ENCODE measurements at places on chromosomes 3 and 15.
A peak's percentile ranks its signal among the peaks of the same experiment; 100 is the strongest.

- DNase-seq: no peak
These were observed 17.4 kb upstream of the FHIT start for GRCh38 chr3:61268644-61269043.

DNA sequence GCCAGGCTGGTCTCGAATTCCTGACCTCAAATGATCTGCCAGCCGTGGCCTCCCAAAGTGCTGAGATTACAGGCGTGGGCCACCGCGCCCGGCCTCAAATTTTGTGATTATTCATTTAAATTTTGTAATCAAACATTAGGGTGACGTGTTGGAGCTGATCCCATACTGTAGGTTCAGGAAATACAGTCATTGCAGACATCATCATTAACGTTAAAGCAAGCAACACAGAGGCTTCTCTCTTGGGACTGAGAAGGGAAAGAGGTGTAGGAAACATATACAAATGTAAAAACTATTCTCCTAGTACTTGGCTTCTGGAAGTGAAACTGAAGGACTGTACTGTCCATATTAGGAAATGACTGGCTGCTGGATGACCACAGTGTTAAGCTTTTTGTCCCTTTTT lies 11.1 kb upstream of the ARID3B start:
- no peak for DNase-seq

GRCh38 chr15:66963710-66964109 lies 101.7 kb upstream of the SMAD3 start:
- peak; percentile 34 for DNase-seq

GRCh38 chr3:61600195-61600594 lies 38.8 kb downstream of the PTPRG start:
- no peak for DNase-seq

DNA sequence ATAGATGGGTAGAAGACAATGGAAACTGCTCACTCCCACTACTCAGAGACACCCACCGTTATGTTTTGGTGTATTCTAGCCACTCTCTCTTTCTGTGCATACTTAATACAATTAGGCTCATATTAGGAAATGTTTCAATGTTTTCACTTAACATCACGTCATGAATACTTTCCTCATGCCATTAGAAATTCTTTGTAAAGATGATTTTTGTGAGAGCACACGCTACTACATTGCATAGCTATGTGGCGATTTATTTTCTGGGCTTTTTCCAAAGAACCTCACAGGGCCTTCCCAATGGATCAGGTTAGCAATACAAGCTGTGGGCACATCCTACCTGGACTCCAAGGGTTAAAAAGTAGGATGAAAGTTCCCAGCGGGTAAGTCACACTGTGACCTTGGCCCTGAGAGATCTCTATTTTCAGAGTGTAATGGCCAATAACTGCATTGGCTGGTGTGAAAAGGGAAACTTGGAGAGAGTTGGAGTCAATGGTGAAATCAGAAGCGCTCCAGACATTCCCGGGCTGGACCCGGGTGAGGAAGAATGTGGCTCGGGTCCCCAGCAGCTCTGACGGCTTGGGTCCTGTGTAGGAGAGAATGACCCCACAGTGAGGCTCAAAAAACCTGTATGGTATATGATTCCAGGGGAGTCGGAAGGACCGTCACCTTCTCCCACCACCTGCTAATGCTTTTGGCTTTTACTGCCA lies 25.8 kb upstream of the TGM5 start:
- no peak for DNase-seq

DNA sequence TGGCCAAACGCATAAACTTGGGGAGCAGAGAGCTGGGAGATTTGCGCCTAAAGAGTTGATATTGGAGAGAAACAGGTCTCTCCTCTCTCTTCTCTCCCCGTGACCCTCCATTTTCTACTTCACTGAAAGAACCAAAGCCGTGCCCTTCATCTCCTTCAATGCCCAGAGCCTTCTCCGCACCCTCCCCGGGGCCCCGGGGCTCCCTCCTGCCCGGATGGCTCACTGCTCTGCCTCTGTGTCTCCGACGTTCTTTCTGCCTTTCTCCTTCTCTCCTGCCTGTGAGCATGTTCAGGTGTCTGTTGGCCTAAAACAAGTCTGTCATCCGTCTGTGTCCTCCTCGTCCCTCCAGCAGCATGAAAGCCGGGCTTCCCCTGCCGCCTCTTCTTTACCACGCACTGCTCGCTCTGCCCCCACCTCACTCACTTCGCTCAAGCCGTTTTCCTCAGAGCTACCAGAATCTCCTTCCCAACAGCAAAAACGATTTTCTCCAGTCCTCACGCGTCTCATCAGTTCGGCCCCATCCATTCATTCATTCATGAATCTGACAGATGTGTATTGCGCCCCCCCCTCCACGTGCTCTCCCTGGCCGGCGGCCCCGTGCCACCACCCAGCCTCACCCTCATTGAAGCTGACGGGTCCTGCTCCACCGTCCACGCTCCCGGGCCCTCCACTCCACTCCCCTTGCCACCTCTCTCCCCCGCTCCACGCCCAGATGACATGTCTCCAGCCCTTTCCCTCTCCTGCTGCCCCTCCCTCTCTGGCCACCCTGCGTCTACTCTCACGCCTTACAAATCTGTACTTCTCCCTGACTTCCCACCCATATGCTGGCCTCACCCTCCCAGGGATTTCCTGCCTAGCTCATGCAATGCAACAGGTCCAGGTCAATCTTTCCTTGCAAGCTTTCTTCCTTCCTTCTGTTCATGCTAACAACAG lies 10.2 kb downstream of the MUC4 start:
- no peak for DNase-seq

DNA sequence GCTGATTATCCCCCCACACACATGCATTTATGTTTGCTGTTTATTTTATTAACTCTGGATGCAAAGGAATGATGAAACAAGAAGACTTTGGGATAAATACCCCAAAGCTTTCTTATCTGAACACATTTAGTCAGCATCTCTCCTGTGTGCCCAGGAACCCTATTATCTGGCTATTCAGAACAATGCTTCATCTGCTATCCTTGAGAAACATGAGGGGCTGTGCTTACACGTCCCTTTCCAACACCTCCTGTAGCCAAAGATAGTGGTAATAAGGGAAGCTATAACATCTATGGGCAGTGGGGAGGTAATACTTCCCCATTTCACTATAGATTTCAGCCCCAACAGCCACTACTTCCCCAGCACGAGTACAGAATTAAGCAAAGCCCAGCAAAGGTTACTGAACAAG lies 94.7 kb downstream of the SSR3 start:
- peak; percentile 45 for DNase-seq

DNA sequence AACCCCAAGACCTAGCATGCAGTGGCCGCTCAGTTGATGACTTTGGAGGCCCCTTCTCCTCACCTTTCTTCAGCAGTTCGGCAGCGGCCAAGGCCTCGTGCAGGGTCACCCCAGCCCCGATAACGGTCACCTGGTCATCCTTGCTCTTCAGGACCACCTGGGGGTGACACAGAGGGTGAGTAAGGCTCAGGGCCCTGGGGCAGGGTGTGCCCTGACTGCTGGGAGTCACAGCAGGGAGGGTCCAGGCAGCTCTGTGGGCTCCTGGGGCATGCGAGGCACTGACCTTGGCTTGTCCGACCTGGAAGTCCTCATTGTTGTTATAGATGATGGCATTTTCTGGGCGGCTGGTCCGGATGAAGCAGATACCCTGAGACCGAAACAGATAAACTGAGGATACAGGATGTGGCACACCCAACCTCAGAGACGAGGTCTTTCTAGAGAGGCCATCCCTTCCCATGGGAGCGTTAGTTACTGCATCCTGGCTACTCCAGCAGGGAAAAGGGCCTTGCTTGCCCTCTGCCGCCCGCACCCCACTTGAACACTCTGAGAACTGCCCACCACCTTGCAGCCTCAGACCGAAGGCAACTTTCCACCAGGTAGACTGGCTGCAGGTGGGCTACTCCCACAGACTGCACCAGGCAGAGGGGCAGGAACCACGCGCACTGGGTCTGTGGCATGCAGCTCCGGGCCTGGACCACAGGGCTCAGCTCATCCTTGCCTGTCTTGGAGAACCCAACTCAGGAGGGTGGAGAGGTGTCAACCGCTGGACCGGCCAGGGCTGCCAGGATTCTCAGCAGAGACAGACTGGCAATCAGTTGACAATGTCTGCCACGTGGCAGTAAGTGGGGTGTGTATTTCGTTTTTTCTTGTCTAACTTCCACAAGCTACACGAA lies 27.6 kb downstream of the TKT start:
- no peak for DNase-seq

DNA sequence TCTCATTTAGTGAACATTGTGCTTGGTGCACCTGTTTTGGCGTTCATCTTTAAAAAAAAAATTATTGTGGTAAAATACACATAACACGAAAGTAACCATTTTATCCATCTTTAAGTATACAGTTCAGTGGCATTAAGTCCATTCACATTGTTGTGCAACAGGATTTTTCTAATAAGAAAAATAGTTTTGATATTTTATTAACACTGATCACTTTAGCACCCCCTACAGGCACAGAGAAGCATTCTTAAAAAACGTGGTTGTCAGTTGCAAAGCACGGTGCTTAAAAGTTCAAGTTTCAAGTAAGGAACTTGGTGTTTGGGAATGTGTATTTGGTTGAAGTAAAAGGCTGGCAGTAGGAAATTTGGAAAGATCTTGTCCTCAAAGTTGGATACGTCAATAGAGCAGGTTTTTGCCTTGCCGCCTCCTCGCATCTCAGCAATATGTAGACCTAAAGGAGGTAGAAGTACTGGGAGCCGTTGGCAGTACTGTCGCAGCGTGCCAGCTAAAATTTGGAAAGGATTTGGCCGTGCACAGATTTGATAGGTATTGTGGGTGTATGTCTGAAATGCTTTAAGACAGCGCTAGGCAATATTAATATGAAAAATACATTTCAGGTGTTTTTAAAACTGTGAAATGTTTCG lies 110.4 kb downstream of the LRRC28 start:
- no peak for DNase-seq

DNA sequence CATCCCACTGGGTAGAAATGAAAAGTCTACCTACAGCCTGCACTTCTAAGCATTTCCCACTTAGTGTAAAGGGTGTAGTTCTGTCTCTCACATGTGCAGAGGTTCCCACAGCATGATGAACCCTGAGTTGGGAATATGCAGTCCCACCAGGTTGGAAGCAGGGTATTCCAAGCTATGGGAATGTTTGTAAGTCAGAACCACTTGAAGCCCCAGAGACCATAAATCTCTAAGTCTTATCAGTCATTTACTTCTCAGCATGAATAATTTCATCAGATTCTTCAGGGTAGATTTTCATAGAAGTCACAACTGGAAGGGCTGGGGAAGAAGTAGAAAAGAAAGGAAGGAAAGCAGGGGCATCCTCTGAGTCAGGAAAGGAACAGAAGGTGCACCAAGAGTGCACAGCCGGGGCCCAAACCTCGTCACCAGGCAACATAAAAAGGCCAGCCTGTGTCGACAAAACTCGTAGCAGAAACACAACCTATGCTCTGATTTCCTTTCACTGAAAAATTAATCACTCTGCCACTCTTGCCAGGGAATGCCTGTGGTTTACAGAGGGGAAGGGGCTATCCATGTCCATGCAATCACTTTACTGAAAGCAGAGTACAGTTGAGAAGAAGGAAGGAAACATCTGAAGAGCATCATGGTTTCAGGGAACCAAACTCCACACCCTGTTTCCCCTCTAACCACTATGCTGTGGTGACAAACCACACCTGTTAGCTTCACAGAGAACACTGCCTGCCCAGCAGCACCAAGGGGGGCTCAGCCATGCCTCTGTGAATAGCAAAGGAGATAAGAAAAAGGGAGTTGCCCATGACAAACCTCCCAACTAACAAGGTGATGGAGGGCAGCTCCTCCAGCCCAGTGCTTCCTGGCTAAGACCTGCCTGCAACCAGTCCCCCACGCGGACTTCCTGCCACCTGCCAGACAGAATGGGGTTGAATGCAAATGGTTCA lies 40.5 kb downstream of the SH3BP5 start:
- peak; percentile 81 for DNase-seq

- no peak for DNase-seq
These were observed 182.0 kb downstream of the KLF13 start for GRCh38 chr15:31508656-31509055.

DNA sequence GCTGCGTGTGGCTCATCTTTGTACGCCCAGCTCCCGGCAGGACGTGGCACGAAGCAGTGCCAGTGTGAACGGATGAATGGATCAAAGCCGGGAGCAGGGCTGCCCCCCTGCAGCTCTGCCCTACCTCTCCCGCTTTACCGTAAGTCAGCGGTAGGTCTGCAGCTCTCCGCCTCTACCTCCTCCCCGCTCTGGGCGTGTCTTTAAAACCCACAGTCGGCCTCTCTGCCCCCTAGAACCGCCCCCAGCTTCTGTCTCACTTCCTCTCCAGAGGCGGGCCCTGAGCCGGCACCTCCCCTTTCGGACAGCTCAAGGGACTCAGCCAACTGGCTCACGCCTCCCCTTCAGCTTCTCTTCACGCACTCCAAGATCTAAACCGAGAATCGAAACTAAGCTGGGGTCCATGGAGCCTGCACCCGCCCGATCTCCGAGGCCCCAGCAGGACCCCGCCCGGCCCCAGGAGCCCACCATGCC lies at the start of gene PML:
PML (plus strand) TSS at position 304 of the 471 bp plus-strand sequence; CDS start at position 401, 97 bp downstream.
- DNase-seq: peak; percentile 95

DNA sequence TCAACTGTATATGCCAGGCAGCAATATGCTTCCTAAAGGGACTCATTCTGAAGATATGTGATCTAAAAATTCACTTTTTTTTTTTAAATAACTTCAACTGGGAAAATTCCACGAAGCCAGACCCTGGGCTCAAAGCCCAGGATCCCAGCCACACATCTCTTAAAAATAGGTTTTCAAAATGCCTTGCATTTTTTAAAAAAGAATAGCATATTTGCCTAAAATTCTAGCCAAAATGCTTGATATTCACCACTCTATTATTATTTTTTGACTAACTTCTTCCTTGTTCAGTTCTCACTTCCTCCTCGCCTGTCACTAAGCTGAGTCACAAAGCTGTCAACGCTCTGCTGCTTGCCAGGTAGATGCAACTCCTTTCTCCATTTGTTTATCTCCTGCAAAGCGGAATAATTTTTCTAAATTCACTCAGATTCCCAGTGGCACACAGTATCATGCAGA lies 28.0 kb upstream of the VGLL4 start:
- peak; percentile 28 for DNase-seq

- no peak for DNase-seq
These were observed 78.8 kb downstream of the FBN1 start for GRCh38 chr15:48566668-48567067.

DNA sequence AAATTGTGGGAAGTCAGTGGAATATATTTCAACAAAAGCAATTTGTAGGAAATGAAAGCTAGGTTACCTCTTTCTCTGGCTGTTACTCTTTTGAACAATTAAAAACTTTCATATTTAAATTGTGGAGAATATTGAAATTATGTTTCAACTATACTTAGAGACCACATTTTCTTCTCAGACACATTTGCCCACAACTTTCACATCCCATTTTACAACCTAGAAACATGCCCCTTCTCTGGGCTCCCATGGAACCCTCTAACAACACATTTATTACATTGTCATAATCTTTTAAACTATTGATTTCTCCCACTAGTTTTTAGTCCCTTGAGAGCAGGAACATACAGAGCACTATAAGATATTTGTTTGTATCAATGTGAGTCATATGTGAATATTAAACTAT lies 211.7 kb upstream of the TTC14 start:
- no peak for DNase-seq

DNA sequence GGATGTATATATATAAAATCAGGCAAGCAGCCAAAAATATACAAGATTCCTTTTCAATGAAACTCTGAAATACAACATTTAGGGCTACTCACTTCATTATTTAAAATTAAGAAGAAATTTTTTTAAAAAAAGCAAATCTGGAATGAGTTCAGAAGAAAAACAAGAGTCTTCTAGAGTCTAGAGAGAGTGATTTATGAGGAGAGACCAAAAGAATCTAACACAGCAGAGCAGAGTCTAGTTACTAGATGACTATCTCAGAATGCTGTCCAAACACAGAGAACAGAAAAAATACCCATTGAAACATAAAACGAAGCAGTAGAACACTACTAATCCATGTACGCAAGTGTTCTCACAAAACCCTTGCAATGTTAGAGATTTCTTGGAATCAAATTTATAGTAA lies 275.2 kb upstream of the CBLB start:
- DNase-seq: no peak

All from AML-193 (cell line).